ENCODE measurements at places on chromosomes 4 and X.

GRCh38 chr4:78774417-78774816, 1.7 kb upstream of the BMP2K start:
- DNase-seq, result no peak

DNA sequence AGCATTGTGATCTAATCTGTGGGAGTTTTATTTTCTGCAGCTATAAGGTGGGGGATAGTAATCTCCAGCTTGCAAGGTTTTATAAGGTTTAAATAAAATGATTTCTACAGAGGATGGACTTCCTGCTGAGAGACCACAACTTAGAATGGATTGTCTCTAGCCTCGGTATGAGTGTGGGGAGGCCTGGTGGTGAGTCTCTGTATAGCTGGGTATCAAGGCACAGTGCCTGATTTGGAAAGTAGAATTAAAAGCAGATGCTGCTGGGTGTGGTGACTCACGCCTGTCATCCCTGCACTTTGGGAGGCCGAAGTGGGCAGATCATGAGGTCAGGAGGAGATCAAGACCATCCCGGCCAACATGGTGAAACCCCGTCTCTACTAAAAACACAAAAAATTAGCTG, 162.0 kb upstream of the GATB start:
- DNase-seq, result no peak

GRCh38 chr4:83931659-83932438, 395.9 kb downstream of the GPAT3 start:
- no peak for DNase-seq

GRCh38 chr4:24888475-24889344, 24.1 kb downstream of the CCDC149 start:
- DNase-seq, result no peak

GRCh38 chr4:68912807-68913206, 38.8 kb downstream of the UGT2A3 start:
- DNase-seq, result no peak

DNA sequence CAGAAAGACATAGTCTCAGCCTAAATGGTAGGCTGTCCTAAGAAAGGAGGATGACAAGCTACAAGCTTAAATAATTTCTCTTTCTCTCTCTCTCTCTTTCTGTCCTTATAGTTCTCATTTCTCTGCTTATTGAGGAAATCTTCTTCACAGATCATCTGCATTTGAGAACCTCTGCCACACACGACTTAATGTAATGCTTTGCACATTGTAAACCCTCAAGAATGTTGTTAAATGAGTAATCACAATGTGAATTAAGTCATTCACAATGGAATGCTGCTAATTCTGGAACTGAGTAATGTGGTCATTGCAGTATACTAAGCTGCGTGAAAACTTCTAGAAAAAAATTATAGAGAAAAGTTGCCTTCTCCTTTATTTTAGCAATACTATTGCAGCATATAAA, 508.9 kb upstream of the FTHL17 start:
- no peak for DNase-seq

- DNase-seq, result no peak
These were observed 23.4 kb upstream of the MSX1 start for GRCh38 chr4:4836044-4836443.

DNA sequence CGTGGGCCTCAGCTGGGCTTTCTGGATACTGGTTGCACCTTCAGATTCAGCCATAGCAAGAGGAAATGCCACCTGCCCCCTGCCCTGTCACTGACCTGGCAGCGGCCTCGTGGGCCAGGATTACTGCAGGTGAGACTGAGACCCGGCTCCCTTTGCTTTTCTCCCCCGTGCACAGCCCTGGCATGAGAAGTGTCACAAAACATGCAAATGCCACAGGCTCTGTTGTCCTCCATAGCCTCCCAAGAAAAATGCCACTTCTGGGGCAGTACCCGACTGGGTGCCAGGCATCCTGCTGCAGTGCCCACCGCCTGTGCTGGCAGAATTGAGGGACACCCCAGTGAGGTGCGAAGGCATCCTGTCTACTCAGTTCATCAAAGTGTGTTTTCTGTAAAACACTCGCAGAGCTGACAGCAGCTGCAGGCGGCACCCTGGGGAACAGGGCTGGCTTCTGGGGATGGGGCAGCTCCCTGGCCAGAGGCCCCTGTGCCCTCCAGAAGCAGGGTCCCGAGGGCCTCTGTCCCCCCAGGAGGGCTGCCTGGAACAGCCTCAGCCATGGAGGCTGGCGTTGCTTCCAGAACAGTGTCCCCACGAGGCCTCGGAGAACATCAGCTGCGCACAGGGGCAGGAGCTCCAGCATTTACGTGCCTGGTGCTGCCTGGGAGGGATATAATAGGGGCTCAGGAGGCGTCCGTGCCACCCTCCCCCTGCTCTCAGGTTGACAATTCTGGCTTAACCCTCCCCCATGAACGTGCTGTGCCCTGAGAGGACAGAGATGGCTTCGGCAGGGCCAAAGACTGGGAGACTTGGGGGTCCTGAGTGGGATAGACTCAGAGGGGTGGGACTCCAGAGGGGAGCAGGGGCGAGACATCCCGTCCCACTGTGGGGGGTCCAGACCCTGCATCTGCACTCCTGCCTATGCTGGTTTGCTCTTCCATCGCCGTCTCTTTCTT, 99.5 kb upstream of the NKX1-1 start:
- no peak for DNase-seq

DNA sequence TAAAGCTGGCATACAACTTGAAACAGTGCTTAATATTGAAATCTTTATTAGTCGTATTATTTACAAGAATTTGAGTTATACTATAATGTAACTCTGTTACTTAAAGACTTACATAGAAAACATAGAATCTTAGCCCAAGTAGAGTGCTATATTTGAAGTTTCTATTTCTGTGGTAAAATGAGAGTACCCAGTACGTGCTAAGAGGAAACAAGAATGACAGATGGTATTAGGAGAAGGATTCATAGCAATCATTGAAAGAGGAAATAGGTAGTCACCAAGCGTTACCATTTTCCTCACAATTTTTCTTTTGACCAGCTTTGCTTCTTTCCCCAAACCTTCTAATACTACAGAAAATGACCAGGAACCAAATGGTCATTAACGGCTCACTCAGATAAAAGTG, 412.1 kb upstream of the GRIA3 start:
- no peak for DNase-seq
